ENCODE measurements at places on chromosomes 11 and 22. TPM values are rescaled to one million over a fixed set of nuclear protein-coding genes. Genes with fewer than 3 reads are reported as not detected.

GRCh38 chr11:93114304-93114703, 83.5 kb downstream of the SLC36A4 start:
- no peak for DNase-seq

DNA sequence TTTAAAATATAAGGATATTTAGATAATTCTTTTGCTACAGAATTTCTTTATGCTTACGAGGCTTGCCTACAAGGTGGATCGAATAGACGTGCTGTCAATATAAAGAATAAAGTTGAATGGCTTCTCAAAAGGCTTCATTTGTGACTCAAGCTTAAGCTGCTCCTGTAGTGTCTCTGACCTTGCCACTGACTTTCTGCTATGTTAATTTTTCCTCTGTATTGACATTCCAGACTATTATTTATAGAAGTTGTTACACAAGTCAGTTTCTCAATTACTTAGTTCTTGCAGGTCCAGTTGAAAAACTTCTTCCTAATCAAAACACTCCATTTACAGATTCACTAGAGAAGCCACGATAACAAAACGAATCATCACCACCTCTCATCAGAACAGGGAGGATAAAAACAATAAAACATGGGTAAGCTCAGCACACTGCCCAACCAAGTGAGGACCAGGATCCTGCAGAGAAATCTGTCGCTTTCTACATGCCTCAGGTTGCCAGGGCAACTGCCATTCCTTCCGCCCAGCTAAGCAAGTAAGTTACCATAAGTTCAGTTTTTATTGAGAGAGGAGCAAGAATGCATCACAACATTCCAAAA, 39.0 kb upstream of the CHKA start:
- DNase-seq, result no peak

DNA sequence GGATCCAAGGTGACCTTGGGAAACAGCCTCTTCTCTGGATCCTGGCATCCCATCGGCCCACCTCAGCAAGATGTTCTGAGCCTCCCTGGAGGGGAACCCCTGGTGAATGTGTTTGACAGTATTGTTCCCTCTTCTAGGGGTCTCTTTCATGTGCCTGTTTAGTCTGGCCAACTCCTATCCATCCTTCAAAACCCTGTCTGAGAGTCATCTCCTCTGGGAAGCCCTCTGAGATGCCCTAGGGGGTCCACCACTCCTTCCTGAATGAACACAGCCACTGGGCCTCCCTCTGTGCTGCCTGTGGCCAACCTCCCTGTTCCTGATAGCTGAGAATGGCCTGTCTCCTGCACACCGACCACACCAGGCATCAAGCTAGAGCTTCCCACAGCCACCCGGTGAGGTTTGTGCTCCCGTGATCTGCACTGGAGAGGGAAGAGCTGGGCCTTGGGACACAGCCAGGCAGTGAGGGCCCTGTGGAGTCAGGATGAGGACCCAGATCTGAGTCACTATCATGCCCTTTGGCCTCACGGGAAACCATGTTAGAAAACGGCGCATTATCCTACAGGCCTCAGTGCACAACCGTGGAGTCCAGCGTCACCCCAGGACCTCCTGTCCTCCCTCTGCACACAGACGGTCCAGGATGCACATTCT, 8.8 kb downstream of the WNT7B start:
- no peak for DNase-seq

- DNase-seq, result no peak
Measured at GRCh38 chr22:42410708-42411107, 21.5 kb downstream of the NFAM1 start.

- DNase-seq, result no peak
Measured at GRCh38 chr11:43984519-43985385, 42.3 kb downstream of the C11orf96 start.

GRCh38 chr11:74647404-74647803, 55.0 kb downstream of the POLD3 start:
- DNase-seq, result no peak

GRCh38 chr11:48064306-48064705, 83.9 kb downstream of the PTPRJ start:
- DNase-seq, result peak; percentile 81

- DNase-seq, result no peak
Measured at GRCh38 chr22:22865311-22866072, 22.1 kb upstream of the IGLL5 start.

GRCh38 chr22:38078046-38078840, 5.7 kb downstream of the SLC16A8 start:
- DNase-seq, result no peak

DNA sequence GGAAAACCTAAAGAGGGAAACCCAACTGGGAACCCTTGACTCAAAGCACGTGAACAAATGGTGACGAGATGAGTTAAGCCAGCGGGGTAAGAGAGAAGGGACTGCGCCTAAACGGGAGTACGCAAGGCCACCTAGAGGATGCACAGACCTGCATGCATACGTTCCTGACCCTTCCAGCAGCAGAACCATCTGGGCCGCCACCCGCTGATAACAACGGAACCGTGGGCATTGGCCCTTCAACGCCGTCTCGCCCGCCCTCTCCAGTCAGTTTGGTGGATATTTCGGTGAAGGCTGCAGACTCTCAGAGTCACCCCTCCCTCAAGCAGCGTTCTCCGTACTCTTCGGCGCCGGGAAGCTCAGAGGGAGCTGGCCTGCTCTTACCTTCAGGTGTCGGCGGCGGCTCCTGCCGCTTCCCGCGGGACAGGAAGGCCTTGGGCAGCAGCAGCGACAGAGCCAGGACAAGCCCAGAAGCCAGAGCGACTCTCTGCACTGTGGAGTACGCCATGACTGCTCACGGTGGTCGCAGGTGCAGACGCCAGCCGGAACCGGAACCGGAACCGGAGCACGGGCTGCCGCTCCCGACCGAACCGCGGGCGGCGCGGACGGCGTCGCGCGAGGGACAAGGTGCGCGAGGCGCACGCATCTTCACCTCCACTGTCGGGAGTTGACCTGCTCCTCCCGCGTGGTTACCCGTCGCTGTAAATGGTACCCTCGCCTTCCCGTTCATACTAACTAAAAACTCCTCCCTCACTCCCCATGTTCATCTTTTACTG, at the start of gene RIC3:
RIC3 (minus strand) TSS at position 541 of the 773 bp plus-strand sequence; CDS start at position 505, 36 bp downstream.
- no peak for DNase-seq

- DNase-seq, result no peak
Measured at GRCh38 chr11:119696378-119697222, 32.4 kb downstream of the NECTIN1 start.

GRCh38 chr11:122897606-122898210, 15.1 kb downstream of the JHY start:
- no peak for DNase-seq

- no peak for DNase-seq
Measured at GRCh38 chr11:117076941-117077691, 21.1 kb downstream of the SIK3 start.

GRCh38 chr11:114110952-114111947, 51.7 kb downstream of the ZBTB16 start:
- DNase-seq, result peak; percentile 1

GRCh38 chr22:40405178-40406062, 35.0 kb downstream of the SGSM3 start:
- peak; percentile 44 for DNase-seq

DNA sequence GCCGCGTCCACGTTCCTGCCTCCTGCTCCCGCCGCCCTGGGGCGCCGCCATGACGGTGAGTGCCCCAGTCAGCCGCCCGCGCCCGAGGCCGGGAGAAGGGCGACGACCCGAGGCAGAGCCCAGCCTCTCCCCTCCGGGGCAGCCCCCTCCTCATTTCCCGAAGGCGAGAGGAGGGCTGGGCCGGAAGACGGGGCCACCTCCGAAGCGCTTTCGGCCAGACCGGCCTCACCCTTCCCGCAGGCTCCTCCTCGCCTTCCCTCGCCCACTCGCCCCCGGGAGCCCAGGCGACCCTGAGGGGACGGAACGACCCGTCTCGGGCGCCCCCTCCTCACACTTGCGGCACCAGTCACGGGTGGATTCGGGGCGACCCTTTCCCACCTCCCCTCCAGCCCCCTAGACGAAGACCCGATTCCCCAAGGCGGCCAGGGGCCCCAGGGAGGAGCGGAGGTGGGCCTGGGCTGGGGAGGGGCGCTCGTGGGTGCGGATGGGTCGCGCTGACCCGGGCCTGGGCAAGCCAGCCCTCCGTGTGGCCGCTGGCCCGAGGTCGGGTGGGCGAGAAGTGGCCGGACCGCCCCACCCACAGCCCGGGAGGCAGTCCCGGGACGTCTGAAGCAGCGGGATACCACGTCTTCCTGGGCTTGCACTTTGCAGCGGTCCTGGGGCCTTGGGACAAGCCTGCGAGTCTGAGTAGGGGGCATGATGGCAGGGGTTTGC, 49.7 kb downstream of the TRIOBP start:
- DNase-seq, result peak; percentile 51

- DNase-seq, result peak; percentile 5
Measured at GRCh38 chr11:130121445-130121978, 38.1 kb upstream of the ST14 start.

DNA sequence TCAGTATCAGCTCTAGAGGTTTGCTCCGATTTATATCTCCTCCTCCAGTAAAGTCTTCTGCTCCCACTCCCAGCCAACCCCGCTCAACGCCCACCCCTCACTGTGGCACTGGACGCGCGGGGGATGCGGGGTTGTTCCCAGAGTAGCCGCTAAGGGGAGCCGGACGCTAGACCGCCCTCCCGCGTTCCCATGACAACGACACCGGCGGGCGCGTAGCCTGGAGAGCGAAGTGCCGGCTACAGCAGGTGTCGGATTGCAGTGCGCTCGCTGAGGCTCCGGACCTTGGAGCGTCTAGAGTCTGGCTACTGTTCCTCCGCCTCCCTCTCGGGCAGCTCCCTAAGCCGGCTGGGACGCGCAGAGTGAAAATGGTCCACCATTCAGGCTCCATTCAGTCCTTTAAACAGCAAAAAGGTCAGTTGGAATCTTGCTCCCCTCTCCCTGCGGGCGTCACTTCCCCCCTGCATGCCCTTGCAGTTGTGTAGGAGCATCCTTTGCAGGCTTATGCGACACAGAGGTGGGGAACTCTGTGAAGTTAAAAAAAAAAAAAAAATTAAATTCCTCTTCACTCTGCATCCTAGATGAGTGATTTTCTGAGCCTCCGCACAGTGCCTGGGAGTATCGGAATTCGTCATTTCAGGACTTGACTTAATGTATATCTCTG, at the start of gene ANO3:
ANO3 (plus strand) TSS at position 220 of the 661 bp plus-strand sequence; CDS start at position 366, 146 bp downstream.
- DNase-seq, result peak; percentile 67

GRCh38 chr11:64864473-64865285, 13.7 kb downstream of the EHD1 start:
- DNase-seq, result peak; percentile 96

The OR5P2 gene
- 0.16 TPM for total RNA-seq

The TNNI2 gene
- total RNA-seq, result not detected

The MPEG1 gene
- total RNA-seq, result not detected

The OR6A2 gene
- total RNA-seq, result not detected

The INS gene
- total RNA-seq, result not detected

The TRPM5 gene
- total RNA-seq, result not detected

The C11orf52 gene
- not detected for total RNA-seq

The ATP5MG gene
- 51.1 TPM for total RNA-seq

Measured in SJSA1 (cell line).